Prostate gland (tissue), 2 donors: ENCODE measurements at places on chromosomes 4 and X.
A peak's percentile ranks its signal among the peaks of the same experiment; 100 is the strongest.

DNA sequence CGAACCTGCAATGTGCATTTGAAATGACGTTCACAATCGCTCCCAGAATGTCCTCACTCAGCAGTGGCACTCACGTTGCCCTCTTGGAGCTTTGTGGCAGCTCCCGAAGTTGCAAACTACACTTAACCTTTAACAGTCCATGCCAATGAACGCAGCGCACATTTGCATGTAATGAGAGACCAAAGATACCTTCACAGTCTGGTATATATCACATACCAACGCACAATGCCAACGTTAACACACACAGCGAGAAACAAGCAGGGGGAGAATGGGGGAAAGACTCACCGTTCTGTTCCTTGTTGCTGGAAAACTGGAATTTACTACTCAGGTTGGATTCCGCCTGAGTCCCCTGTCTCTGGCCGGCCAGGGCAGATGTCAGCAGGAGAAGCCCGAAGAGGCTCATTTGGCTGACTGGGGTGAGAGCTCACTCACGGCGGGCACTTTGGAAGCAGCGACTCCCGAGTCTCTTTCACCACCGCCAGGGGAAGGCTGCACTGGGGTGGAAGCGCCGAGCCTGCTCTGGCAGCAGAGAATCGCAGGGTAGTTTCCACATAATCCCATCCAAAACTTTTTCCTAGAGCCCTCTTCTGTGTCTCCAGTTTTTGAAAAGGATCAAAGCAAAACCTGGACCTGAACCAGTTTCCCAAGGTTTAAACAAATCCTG lies 966 bp downstream of the PDGFC start:
- peak overlapping the region; percentile 65 for H3K4me3 ChIP-seq
- H3K27ac ChIP-seq: peak overlapping the region; percentile 88
- no peaks in the 10 kb centered on the region for H3K36me3 ChIP-seq
- H3K4me1 ChIP-seq: no peaks in the 10 kb centered on the region

- no peaks in the 10 kb centered on the region for H3K27me3 ChIP-seq
- H3K36me3 ChIP-seq: no peaks in the 10 kb centered on the region
- H3K4me1 ChIP-seq: no peaks in the 10 kb centered on the region
- H3K27ac ChIP-seq: no peak overlapping the region
- DNase-seq: peak; percentile 10
Observed at GRCh38 chrX:39174772-39175417, 373.6 kb downstream of the MID1IP1 start.

DNA sequence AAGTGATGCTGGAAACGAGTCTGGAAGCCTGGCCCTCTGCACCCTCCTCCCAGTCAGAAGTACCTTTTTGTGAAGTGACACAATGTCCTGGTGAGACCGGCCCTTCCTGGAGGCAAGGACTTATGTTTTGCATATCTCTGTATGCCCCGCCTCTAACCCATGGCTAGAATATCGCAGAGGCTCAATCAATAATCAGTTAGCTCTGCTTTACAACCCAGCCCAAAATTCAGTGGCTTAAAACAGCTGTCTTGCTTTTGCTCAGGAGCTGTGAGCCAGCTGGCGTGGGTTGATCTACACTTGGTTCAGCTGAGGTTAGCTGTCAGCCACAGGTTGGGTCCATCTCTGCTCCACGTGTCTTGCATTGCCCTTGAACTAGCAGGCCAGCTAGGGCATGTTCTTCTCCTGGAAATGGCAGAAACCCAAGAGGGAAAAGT lies 98.8 kb upstream of the METTL14 start:
- DNase-seq: no peak
- H3K4me3 ChIP-seq: no peak overlapping the region
- no peaks in the 10 kb centered on the region for H3K36me3 ChIP-seq
- H3K4me1 ChIP-seq: no peaks in the 10 kb centered on the region

- no peak overlapping the region for H3K4me3 ChIP-seq
- no peaks in the 10 kb centered on the region for H3K4me1 ChIP-seq
- no peaks in the 10 kb centered on the region for H3K27me3 ChIP-seq
- DNase-seq: no peak
- no peaks in the 10 kb centered on the region for H3K36me3 ChIP-seq
Observed at GRCh38 chr4:38979081-38979480, 53.1 kb downstream of the TMEM156 start.

GRCh38 chrX:21949689-21950088 lies 9.2 kb downstream of the SMS start:
- no peaks in the 10 kb centered on the region for H3K4me1 ChIP-seq
- H3K4me3 ChIP-seq: no peak overlapping the region
- H3K27ac ChIP-seq: no peak overlapping the region
- DNase-seq: no peak
- no peaks in the 10 kb centered on the region for H3K36me3 ChIP-seq

DNA sequence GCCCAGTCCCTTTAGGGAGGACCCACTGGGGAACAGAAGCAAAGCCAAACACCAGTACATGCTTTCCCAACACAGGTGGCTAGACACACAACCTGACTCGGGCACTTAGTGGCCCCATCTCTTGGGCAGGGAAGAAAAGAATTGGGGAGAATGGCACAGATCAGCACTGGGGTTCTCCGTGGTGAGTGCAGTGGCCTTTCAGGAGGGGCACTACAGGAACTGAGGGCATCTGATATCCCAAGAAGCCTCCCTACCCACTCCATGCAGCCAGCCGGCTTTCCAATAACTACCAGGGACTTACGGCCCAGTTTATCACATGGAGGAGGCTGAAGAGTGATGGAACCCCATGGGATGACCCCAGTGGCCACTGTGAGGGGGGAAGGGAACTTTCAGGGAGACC lies 23.0 kb downstream of the RGN start:
- H3K27ac ChIP-seq: no peak overlapping the region
- H3K4me3 ChIP-seq: no peak overlapping the region
- H3K36me3 ChIP-seq: no peaks in the 10 kb centered on the region
- H3K27me3 ChIP-seq: no peaks in the 10 kb centered on the region
- H3K4me1 ChIP-seq: no peaks in the 10 kb centered on the region
